ENCODE measurements at places on chromosomes 6 and 20. TPM values are rescaled to one million over a fixed set of nuclear protein-coding genes. Genes with fewer than 3 reads are reported as not detected.

- peak; percentile 20 for ATAC-seq
Observed at GRCh38 chr6:42390228-42390934, 61.3 kb downstream of the TRERF1 start.

- ATAC-seq, result no peak
Observed at GRCh38 chr6:51314965-51315364, 496.3 kb downstream of the TFAP2B start.

DNA sequence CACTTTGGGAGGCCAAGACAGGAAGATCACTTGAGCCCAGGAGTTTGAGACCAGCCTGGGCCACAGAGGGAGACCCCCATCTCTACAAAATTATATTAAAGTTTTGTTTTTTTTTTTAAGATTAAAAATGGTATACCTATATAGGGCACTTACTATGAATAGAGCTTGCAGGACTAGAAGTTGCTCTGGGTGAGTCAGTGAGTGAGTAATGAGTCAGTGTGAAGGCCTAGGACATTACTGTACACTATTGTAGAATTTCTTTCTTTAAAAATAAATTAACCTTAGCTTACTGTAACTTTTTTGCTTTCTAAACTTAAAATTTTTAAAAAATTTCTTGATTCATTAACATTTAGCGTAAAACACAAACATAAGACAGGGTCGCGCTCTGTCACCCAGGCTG is 29.7 kb downstream of the STK35 start:
- ATAC-seq, result peak; percentile 33

- no peak for ATAC-seq
Observed at GRCh38 chr20:45630371-45630770, 713 bp downstream of the WFDC9 start.

- no peak for ATAC-seq
Observed at GRCh38 chr6:163816441-163816840, 401.9 kb downstream of the QKI start.

DNA sequence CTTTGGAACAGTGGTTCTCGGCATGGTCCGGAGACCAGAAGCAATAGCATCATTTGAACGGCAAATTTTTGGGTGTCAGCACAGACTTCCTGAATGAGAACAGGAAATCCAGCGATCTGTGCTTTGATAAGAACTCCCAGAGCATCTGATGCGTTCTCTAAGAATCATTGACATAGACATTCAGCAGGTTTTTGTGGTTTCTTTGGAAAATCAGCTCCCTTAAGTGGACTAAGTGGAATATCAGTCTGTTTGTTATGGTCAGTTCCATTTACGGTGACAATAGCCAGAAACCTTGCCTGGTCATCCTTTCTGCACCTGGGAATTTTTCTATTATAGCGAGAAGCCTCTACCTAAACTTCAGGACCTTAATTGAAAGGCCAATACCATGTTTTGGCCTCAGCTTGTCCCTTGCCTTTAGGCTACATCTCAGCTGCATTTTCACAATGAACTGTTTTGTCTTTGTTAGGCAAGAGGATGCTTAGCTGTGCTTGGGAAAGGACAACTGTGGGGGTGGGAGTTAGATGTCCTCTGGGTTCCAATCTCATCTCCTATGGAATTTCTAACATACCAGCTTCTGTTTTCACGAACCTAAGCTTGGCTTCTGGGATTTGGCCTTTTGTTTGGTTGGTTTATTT is 299.7 kb downstream of the CDKAL1 start:
- no peak for ATAC-seq

- ATAC-seq, result peak; percentile 11
Observed at GRCh38 chr6:378090-378957, 13.2 kb upstream of the IRF4 start.

- no peak for ATAC-seq
Observed at GRCh38 chr20:23631981-23632710, 5.6 kb downstream of the CST3 start.

DNA sequence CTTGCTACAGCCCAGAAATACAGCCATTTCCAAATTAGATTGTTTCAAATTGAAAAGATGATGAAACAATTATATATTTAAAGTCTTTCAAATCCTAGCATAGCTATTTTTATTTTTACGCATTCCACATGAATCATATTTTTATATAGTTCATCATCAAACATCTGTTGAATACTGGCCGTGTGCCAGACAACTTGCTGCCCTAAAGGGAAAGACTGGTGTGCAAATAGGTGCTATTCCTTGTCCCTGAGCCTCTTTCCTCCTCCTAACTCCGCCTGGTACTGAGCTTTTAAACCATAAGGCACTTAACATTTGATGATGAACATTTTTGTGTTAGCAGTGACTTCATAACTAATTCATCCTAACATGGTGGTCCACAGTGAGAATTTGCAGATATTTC is 18.7 kb upstream of the PLCG1 start:
- no peak for ATAC-seq

GRCh38 chr20:38726804-38727606 is 2.7 kb downstream of the SLC32A1 start:
- no peak for ATAC-seq

DNA sequence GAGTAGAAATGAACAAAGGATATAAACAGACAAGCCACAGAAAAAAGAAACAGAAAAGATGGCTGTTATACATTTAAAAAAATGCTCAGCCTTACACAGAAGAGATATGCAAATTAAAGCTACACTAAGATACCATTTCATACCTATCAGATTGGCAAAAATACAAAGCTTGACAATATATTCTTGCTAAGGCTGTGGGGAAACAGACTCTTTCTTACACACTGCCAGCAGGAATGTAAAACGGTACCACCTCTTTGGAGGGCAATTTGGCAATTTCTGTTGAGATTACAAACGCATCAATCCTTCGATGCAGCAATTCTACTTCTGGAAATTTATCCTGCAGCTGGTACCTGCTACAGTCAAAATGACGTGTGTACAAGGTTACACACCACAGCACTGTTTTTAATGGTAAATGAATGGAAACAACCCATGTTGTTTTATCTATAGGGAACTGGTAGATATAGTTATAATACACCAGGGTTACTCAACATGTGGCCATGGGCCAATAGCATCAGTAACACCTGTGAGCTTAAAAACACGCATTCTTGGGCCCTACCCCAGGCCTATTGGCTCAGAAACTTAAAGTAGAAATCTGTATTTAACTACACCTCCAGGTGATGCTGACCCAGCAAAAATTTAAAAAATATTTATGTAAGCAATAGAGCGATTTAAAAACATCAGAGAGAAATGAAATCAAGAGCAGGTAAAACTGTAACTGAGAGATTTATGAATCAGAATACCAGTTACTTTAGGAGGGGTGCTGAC is 53.3 kb downstream of the TRAM2 start:
- ATAC-seq, result no peak

DNA sequence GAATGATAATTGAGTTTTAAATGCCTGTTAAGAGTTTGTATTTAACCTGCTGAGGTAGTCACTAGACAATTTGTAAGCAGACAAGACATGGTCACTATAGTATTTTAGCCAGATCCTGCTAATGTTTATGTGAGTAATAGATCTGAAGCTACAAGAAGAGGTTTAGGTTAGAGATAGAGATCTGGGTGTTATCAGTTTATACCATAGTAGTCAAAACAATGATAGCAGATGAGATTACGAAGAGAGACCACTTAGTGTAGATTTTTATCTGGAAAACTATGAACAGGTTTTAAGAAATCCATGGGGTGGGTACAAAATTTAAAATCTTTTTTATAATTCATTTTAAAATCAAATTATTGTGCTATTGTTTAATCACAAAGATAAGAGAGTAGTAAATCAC is 47.5 kb downstream of the PHIP start:
- ATAC-seq, result no peak

- no peak for ATAC-seq
Observed at GRCh38 chr6:110353457-110354001, 4.6 kb downstream of the METTL24 start.

GRCh38 chr6:166364456-166364855 is 18.3 kb downstream of the MPC1 start:
- no peak for ATAC-seq

DNA sequence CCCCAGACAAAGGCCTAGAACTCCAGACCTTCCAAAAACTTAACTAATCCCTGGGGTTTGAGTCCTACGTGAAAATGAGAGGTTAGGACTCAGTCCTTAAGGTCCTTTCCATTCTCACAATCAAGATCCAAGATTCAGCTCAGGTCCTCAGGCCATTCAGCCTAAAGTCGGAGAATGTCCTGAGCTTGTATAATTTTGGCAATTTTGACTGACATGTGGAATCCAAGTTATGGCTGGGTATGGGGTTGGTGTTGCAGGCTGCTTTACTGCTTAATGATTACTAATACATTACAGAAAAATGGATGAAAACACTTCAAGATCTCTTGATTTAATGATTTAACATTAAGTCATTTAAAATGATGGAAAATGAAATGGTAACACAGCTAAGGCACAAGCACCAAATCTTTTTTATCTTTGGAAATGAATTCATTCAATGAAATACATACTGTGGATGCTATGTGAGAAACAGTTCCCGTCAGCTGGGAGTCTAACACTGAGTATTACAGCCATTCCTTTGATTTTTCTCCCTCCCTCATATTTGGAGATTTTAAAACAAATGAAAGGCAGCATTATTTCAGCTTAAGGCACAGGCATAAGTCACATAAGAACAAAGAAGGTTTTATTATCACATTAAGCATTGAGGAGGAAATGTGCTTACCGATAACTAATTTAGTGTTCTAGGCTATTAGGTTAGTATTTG is 1.3 kb downstream of the ARHGAP18 start:
- ATAC-seq, result no peak

HSPA12B gene
- total RNA-seq, result 1.2 TPM

FNDC1 gene
- 0.12 TPM for total RNA-seq

EYA4 gene
- total RNA-seq, result 0.20 TPM

TBXT gene
- total RNA-seq, result not detected

SSTR4 gene
- not detected for total RNA-seq

COL9A3 gene
- 1.5 TPM for total RNA-seq

PLEKHG1 gene
- total RNA-seq, result 34.2 TPM

DEFB123 gene
- total RNA-seq, result not detected

SYCP2L gene
- total RNA-seq, result not detected

OPRM1 gene
- total RNA-seq, result not detected

FYN gene
- 5.2 TPM for total RNA-seq

OPRL1 gene
- total RNA-seq, result 0.12 TPM
